NCI-H1417 treated with DMSO at 0.1 percent for 48 hours (cell line): ENCODE measurements at places on chromosomes 6 and 20.

DNA sequence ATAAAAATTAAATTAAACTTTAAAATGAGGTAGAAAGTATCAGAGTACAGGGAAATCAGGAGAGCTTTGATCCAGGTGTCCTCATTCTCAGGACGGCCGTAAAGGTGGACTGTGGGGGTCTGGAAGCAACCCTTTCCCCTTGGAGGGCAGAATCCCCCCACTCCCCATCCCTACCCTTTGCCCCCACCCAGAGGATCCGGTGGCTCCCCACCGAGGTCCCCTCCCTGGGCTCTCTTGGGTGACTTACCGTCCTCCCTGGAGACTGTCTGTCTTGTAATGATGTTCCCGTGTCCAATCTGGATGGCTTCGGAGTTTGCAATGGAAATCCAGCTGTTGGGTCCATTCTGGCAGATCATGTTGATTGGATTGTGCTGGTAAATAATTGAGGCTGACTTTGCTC is 7.3 kb downstream of the ZBP1 start:
- no peak for DNase-seq

GRCh38 chr6:88480816-88481215 is 314.7 kb upstream of the CNR1 start:
- no peak for DNase-seq

DNA sequence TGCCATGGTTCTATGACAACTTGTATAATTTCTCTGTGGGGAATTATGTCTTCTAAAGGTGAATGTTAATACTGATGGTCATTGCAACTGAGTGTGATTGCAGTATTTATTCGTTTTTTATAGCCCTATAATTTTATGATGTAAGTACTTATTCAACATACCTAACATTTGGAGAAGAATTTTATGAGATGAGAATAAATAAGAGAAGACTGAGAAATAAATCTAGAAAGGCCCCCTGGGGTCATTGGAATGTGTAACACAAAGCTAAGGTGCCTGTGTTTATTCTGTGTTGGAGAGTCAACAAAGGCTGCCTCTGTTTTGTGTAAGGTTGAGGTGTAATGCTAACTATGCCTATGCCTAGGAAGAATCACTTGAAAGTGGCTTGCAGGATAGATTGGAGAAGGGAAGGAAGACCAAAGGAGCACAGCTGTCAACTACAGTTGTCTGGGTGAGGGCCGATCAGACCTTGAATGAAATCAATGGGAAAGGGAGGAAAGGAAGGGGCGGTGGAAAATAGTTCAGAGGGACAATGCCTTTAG is 1076.7 kb downstream of the KIF16B start:
- DNase-seq = no peak

- DNase-seq = no peak
Observed at GRCh38 chr20:15491575-15491974, 1081.7 kb downstream of the KIF16B start.

DNA sequence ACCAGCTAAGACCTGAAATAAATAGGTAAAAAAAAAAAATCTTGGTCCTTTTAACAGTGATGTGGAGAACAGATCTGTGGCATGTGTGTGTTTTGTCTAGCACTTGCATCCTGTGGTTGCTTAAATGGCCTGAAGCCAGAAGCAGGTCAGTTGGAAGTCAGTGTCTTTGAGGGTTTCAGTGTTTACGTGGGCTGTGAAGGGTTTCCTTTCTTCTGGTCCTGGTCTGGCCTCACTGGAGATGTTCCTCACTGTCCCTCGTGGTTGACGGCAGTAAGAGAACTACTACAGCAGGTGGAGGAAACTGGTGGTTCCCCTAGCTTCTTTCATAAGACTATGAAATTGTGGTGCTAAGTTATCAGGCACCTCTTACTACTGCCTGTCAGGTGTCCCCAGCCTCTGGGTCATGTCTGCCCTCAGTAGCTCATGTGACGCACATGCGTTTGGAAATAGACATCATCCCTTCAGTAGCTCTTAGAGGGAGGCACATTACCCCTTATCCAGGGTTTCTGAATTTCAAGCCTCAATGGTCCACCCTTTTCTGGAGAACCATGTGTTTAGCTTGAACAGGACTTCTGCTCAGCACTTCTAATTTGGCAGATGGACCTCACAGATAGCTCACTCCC is 59.4 kb upstream of the SCP2D1 start:
- no peak for DNase-seq

GRCh38 chr20:56592817-56593216 is 36.3 kb upstream of the TFAP2C start:
- DNase-seq = no peak

- DNase-seq = no peak
Observed at GRCh38 chr20:54549658-54550326, 74.4 kb downstream of the DOK5 start.

DNA sequence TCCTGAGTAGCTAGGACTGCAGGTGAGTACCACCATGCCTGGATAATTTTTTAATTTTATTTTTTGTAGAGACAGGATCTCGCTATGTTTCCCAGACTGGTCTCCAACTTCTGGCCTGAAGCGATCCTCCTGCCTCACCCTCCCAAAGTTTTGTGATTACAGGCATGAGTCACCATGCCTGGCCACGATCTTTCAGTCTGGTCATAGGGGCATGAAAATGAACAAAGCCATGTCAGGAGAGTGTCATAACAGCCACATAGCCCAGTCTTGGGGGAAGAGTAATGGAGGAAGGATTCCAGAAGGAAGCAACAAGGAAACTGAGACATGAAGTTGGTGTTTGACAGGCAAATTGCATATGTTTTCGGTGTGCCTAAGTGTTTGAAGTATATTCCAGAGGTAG is 17.0 kb upstream of the SNX3 start:
- DNase-seq = no peak

- no peak for DNase-seq
Observed at GRCh38 chr6:819122-819521, 126.2 kb upstream of the EXOC2 start.

DNA sequence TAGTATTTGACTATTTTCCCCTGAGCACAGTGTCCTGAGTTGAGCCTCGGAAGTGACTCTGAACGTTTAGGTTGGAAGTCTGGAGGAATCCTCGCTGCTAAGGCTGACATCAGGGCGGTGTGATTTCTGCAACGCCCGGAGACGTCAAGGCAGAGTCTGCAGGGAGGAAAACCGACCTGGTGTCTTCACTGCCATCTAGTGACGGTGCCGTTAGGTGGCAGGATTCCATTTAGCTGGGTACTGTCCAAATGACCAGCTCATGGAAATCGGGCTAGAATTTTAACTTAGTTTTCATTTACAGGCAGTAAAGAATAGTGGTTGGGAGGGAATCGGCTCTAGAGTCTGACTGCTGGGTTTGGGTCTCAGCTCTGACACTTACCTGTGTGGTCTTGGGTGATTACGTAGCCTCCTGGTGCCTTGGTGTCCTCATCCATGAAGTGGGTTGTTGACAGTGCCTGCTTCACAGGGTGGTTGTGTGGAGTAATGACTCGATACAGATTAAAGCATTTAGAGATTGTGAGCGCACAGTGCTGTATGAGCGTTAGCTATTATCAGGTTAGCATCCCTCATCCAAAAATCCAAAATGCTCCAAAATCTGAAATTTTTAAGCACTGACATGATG is 35.0 kb downstream of the FOXF2 start:
- no peak for DNase-seq

DNA sequence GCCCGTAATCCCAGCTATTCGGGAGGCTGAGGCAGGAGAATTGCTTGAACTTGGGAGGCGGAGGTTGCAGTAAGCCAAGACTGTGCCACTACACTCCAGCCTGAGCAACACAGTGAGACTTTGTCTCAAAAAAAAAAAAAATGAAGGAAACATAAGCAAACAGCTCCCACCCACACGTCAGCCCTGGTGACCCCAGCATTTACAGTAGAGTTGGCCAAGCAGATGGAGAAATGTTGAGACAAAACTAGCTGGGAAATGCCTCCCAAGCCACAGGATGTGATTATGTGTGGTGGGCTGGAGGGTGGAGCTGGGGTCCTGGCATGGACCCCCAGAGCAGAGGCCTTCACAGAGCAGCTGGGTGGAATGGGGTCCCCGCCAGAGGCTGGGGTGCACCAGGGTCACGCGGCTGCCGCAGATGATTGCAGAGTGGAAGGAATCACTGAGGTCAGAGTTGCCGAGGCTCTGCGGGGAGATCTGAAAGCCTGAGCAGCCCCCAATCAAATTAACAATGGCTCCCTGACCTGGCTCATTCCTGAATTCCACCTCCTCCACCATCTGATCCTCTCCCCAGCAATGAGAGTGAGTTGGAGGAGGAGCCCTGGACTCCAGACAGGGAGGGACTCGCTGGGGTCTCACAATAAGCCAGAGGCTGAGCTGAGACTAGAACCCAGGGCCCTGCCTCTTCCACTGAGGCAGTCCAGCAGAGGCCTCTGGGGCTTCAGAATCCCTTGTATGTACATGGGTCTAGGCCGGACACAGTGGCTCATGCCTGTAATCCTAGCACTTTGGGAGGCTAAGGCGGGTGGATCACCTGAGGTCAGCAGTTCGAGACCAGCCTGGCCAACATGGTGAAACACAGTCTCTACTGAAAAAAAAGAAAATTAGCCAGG is 34.7 kb upstream of the TGM2 start:
- DNase-seq = no peak

GRCh38 chr20:58855506-58856389 is 3.2 kb downstream of the GNAS start:
- no peak for DNase-seq

DNA sequence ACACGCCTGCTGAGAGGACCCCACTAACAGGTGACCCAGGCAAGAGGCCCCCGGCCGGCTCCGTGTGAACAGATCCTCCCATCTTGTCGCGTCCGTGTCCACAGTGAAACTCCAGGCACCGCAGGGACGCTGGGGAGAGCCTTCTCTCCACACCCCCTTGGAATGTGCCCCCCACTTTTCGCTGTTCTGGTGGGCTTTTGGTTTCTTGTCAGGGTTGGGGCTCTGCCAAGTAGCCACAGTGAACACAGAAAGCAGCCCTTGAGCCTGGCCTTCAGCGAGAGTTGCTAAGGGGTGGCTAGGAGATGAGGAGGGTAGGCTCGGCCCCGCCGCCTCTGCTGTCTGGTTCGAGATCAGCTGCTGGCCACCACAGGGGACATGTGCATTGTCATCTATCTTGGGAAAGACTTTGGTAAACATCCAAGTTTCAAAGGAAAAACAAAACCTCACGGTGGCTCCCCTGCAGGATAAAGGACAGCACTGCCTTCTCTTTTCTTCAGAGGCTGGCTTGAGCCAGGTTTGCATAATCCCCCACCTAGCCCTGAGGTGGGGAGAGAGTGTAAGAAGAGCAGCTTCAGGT is 22.7 kb downstream of the SYNDIG1 start:
- DNase-seq = no peak

DNA sequence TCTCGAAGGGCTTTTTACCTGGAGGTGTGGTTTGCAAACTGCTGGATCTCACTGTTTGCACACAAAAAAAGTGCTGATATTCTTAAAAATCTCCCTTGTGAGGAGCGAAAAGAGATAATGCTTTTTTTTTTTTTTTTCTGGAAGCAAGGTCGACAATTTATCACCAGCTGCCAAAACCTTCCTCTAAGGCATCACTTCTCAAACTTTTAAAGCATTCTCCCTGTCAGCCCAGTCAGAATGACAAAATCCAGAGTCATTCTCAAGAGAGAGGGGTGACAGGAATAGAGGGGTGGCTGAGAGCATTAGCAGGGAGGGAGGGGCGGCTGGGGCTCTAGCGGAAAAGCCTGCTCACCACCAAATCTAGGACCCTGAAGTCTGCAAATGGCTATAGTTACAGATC is 137.2 kb upstream of the ARMC2 start:
- no peak for DNase-seq

- DNase-seq = no peak
Observed at GRCh38 chr6:45500924-45501816, 123.4 kb upstream of the SUPT3H start.

- no peak for DNase-seq
Observed at GRCh38 chr6:144688713-144689112, 403.6 kb downstream of the UTRN start.

DNA sequence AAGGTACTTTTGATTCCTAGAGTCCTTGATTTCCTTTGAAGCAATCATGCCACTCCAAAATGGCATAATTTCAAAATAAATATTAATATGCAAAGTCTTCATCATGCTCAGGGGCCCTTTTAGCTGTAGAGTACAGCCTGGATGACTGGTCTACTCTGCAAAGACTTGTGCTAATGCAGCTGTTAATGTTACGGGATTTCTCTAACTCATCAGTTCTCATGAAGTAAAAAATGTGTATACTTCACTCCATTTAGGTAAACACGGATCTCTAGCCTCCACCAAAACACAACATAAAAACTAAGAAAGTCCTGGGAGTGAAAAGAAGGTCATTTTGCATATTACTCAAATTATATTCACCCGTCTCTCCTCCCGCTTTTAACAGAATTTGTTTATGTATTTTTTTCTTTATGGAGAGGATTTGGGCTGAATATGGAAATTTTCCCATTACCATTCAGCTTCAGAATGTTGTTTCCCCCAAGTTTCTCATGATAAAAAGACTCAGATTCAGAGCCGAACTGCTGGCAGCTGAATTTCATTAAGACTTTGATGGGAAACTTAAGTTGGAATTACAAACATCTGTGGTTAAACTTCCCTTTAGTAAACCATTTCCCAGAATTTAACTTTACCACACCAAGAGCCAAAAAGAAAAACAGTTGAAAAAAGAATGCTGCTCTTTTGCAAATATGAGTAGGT is 8.7 kb downstream of the LAMA4 start:
- DNase-seq = no peak

DNA sequence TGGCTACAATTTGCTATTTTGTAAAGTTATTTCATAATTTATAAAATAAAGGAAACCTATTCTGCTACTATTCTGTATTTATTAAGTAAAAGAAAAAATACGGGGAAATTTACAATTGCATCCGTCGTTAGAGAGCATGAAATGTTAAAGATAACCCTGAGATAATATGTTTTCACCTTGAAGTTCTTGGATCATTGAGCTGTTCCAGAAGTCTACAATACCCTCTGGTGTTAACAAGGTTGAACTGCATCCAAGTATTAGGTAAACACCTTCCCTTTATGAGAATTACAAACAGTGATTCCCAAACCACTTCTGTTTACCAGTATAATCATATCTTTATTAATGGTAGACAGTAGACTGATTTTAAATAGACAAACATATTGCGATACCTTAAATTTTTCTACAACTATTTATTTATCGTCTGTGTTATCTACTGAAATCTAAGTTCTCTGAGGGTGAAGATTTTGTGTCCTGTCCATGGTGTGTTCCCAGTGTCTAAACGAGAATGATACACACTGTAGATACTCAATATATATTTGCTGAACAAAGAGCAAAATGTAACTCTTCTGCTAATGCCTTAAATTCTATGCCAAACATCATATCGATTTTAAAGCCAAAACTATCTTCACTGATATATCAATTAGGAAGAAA is 28.2 kb downstream of the TBC1D32 start:
- no peak for DNase-seq

GRCh38 chr20:4227085-4227821 is 211.9 kb upstream of the RNF24 start:
- no peak for DNase-seq
